CD4-positive, CD25-positive, alpha-beta regulatory T cell (primary cell): ENCODE measurements at places on chromosomes 5 and 9. TPM values are rescaled to one million over a fixed set of nuclear protein-coding genes. Genes with fewer than 3 reads are reported as not detected.

- peaks cover 32% of the 10 kb centered on the region for H3K36me3 ChIP-seq
- no peaks in the 10 kb centered on the region for H3K27me3 ChIP-seq
- no peak overlapping the region for H3K4me3 ChIP-seq
- no peak overlapping the region for H3K27ac ChIP-seq
- no peak for DNase-seq
- H3K4me1 ChIP-seq = no peaks in the 10 kb centered on the region
Measured at GRCh38 chr9:112234779-112235178, 59.7 kb upstream of the SUSD1 start.

The SV2C gene
- 0.12 TPM for total RNA-seq

- H3K4me1 ChIP-seq = peaks cover 17% of the 10 kb centered on the region
- DNase-seq = peak; percentile 75
- peaks cover 2% of the 10 kb centered on the region for H3K27me3 ChIP-seq
- peak overlapping the region; percentile 83 for H3K27ac ChIP-seq
- no peaks in the 10 kb centered on the region for H3K36me3 ChIP-seq
Measured at GRCh38 chr5:111530298-111530740, 18.0 kb upstream of the STARD4 start.

DNA sequence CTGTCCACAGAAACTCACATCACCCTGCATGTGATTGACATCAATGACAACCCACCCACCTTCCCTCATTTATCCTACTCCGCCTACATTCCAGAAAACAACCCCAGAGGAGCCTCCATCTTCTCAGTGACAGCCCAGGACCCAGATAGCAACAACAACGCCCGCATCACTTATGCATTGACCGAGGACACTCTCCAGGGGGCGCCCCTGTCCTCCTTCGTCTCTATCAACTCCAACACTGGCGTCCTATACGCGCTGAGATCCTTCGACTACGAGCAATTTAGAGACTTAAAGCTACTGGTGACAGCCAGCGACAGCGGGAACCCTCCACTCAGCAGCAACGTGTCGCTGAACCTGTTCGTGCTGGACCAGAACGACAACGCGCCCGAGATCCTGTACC, 1.7 kb downstream of the PCDHGA3 start:
- H3K4me3 ChIP-seq = no peak overlapping the region
- no peak for DNase-seq
- no peak overlapping the region for H3K27ac ChIP-seq
- no peaks in the 10 kb centered on the region for H3K36me3 ChIP-seq
- peaks cover 9% of the 10 kb centered on the region for H3K27me3 ChIP-seq

The AFAP1L1 gene
- total RNA-seq = not detected

DNA sequence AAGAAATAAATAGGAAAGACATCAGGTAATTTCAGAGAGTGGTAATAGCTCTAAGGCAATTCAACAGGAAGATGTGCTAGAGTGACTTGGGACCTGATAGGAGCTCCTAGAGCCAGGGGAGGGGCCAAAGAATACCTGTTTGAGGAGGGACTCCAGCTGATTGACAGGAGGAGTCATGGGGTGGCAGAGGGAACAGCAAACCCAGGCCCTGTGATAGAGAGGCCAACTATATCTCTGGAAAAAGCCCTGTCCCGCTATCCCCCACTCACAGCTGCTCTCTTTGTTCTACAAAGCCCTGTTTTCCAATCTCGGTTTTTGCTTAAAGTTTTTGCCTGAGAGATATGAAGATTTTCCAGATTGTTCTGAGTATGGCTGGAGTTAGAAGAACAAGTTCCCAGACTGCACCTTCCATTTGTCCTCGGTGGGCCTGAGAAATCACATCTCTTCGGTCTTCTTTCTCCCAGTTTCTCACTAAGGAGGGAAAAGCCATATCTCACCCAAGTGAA, 9.0 kb upstream of the NSD1 start:
- H3K36me3 ChIP-seq = no peaks in the 10 kb centered on the region
- no peaks in the 10 kb centered on the region for H3K27me3 ChIP-seq
- no peak overlapping the region for H3K4me3 ChIP-seq
- peaks cover 11% of the 10 kb centered on the region for H3K4me1 ChIP-seq
- DNase-seq = no peak

DNA sequence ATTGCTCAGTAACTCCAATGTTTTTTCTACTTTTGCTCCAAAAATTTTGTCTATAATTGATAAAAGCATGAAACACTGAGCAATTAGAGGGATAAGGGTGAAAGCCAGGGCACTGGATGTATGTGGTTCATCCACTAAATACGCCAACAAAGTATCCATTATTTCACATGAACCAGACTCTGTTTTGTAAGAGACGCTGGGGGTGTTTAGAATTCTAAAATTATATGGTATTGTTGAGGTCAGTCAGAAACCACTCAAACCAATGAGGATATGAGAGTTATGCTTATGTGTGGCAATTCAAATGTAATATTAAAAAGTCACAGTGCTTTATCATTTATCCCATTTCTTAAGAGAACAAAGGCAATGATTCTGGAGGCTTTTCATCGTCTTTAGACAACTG, 220.2 kb downstream of the EFNA5 start:
- H3K4me1 ChIP-seq = no peaks in the 10 kb centered on the region
- no peak overlapping the region for H3K4me3 ChIP-seq
- H3K27me3 ChIP-seq = no peaks in the 10 kb centered on the region
- H3K36me3 ChIP-seq = no peaks in the 10 kb centered on the region

The NCBP1 gene
- 47.4 TPM for total RNA-seq

The EFNA5 gene
- not detected for total RNA-seq
